ENCODE measurements at places on chromosomes 2 and 18.

DNA sequence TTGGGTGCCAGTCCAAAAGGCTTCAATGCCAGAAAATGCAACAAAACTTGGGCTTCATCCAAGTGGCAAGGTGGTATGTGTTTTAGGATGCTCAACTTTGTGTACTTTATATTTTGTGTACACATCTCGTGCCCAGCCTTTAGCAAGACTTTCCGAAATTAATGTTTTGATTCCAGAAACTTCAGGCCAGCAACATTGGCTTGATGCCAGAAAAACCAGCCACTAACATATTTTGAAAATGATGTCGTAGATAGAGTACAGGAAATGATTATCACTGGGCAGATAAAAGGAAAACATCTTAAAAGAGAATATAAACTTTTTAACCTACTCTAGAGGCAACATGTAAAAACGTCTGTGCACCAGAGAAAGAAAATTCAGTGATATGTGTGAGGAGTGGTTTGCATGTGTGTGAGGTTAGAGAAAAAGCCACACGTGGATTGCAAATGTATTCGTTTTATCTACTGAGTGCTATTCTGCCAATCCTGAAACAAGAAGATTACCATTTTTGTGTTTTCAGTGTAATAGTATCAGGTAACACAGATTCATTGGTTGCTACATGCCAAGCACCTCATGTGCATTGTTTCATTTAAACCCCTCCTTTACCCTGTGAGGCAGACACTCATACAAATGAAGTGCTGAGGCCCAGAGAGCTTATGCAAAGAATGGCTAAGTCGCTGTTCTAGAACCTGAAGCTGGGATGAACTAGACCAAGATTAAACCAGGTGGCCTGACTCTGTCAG lies 264.8 kb downstream of the C1D start:
- no peak for DNase-seq

- DNase-seq = no peak
Measured at GRCh38 chr2:102809291-102810189, 47.7 kb downstream of the TMEM182 start.

DNA sequence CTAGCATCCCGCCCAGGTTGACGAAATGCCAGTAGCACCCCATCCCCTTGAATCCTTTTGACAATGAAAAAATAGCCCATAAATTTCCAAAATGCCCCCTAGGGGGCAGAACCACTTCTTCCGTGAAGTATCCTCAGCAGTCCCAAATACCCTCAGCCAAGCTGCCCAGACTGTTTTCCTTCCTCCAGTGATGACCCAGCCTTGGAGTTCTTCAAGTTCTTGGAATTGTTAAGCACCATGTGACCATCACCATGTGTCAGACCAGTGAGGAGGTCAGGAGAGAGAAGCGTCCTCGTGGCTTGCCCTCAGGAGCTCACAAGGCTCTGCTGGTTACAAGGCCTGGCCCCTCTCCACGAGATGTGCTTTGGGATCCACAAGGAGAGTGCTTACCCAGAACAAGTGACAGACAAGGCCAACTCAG lies 1.4 kb upstream of the SLC23A3 start:
- DNase-seq = no peak

- DNase-seq = no peak
Measured at GRCh38 chr2:12982149-12982584, 265.4 kb downstream of the TRIB2 start.

DNA sequence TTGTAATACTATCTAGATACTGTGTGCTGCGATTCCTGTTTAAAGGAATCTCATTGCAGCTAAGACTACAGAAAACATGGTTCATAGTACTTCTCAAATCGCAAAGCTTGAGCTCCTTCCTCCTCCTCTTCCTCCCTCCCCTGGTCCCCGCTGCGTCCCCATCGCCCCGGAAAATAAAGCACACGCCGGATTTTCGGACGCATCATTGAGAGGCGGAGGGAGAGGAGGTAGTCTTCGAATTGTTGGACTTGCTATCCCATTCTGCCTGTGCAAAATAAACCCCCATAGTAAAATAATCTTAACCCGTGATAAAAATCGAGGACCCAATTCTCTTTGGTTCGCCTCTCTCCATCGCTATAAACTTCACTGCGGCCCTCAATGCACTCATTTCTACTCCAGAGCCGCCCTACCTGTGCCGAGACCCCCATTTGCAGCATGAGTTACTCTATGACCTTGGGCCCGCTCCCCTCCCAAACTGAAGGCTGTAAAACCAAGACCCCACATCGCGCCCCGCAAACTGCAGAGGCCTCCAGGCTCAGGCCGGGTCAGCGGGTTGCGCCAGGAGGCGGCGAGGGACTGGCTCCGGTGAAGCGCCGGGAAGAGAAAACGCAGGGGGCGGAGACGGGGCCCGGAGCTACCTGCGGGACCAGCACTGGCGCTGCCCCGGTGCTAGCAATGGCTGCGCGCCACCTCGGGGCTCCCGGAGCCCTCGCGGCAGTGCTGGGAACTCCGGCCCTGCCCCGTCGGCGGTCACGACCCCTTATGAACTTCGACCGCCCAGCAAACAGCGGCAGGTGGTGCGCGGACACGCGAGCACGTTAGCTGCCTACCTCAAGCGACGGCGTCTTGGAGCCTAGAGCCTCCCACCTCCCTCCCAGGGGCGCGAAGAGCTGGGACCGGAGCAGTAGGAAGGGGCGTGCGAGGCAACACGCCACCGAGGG lies 649 bp downstream of the ESCO1 start:
- DNase-seq = no peak

- no peak for DNase-seq
Measured at GRCh38 chr2:25566694-25567093, 106.7 kb downstream of the DTNB start.

- DNase-seq = no peak
Measured at GRCh38 chr2:25794544-25795276, 83.6 kb downstream of the ASXL2 start.

DNA sequence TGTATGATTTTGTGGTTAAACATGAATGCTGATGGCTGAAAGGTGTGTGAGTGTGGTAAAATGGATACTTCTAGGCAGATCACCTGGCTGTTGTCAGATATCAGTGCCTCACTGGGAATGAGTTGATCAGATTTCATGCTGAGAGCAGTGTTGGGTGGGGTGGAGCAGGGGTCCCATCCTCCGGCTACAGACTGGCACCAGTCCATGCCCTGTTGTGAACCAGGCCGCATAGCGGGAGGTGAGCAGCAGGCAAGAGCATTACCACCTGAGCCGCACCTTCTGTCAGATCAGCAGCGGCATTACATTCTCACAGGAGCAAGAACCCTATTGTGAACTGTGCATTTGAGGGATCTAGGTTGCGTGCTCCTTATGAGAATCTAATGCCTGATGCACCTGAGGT lies 78.7 kb downstream of the GLI2 start:
- no peak for DNase-seq

GRCh38 chr18:43539862-43540261 lies 262.6 kb upstream of the SYT4 start:
- no peak for DNase-seq

DNA sequence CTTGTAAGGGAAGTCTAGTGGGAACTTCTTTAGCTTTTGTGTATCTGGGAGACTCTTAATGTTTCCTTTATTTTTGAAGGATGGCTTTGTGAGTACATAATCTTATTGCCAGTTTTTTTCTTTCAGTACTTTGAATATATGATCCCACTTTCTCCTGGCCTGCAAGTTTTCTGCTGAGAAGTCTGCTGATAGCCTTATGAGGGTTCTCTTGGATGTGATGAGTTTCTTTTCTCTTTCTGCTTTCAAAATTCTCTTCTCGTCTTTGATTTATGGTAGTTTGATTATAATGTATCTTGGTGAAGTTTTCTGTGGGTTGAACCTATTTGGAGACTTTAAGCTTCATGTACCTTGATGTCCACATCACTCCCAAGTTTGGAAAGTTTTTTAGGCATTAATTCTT lies 28.1 kb downstream of the COLEC11 start:
- DNase-seq = no peak

DNA sequence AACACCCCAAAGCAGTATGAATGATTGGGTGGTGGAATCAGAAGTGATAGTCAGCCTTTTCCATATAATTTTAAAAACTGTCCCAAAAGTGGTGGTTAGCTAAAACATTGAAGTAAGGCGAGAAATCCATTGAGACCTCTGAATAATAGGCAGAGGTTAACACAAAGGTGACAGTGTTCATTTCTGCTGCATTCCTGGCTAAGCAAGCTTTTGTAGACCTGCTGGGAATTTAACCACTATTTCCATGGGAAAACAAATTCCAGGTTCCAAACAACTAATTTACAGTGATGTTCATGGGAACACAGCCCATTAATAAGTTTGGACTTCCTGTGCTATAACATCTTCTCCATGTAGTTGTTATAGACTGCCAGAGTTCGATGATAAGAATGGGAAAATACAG lies 6.3 kb upstream of the INO80D start:
- no peak for DNase-seq

DNA sequence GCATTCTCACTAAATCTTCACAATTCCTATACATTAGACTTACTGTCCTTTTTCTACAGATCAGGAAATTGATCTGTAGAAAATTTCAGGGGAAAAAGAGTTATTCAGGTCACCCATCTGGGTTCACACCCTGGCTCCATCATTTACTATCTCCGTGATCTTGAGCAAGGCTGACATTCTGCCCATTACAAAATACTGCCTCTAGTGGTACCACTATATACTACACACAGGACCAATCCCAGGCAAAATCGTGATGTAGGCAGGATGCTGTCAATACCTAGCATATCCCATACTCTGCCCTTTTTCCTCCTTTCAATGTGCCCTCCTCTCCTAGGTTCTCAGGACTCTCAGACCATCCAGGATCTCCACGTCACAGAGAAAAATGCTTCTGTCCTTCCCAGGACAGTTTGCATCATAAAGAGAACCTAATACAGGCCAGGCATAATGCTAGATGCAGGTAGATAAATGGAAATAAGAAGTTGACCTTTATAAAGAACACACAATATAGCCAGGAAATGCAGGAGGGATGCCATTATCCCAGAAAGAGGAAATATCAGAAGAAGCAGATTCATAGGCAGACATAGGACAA lies 101.9 kb downstream of the CDH20 start:
- DNase-seq = no peak

GRCh38 chr2:222900354-222900753 lies 39.5 kb downstream of the ACSL3 start:
- no peak for DNase-seq

- DNase-seq = no peak
Measured at GRCh38 chr2:128324008-128324896, 5.6 kb upstream of the HS6ST1 start.

DNA sequence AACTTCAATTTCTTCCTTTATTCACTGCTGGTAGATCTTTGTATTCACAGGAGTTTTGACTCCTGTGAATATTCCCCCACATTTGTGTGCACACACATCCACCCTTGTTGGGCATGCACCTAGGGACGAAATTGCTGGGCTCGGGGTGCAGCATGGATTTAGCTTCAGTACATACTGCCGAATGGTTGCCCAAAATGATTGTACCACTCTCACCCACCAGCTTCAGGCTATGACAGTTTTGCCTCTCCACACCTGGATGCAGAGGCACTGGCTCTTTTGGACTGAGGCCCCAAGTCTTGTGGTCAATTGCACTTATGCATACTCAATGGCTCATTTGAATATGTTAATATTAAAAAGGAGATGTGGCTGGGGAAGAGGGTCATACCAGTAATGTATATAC lies 65.1 kb upstream of the ODC1 start:
- no peak for DNase-seq

DNA sequence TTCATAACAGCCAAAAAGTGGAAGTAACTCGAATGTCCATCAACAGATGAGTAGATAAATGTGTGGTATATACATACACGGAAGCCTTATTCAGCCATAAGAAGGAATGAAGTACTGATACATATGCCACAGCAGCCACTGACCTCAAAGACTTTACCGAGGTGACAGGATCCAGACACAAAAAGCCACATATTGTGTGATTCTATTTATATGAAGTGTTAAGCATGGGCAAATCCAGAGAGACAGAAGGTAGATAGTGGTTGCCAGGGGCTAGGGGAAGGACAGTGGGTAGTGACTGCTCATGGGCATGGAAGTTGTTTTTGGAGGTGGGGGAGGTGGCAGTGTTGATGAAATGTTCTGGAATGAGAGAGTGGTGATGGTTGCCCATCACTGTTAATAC lies 33.9 kb downstream of the ZAP70 start:
- no peak for DNase-seq

DNA sequence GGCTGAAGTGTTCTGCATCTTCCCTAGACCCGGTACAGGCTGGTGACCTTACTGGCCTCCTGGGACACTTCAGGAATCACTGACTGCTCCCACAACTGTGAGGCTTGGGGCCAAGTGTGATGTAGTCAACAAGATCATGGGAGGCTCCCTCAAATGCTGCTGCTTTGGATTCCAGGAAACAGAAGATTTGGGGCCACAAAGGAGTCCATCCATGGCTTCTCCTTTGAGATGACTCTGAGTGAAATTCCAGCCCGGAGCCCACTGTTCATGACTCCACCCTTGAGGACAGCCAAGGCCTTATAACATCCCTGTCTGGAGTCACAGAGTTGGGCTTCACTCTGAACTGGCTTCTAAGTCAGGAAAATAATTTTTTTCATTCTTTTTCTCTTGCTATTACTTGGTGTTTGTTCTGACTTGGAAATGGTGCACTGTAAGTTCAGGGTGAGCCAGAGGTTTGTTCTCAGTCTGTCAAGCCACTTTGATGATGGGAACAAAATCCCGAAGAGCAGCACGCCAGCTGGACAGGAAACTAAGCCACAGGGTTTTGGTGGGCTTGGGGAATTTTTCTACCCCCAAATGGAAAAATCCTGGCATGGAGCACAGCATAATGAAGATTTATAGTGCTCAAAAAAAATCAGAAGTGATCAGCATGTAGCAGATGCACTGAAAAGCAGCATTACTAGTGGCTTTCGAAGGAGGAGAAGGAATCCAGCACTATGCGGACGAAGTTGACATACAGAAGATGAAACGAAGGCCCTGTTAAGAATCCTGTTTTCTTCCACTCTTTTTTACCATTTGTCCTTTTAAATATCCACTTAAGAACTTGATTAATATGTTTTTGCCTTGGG lies 98.1 kb upstream of the ZFP36L2 start:
- no peak for DNase-seq

GRCh38 chr2:192126912-192127311 lies 67.8 kb downstream of the TMEFF2 start:
- DNase-seq = no peak
